Left kidney (tissue), 8 donors: ENCODE measurements at places on chromosomes 3 and 15.

DNA sequence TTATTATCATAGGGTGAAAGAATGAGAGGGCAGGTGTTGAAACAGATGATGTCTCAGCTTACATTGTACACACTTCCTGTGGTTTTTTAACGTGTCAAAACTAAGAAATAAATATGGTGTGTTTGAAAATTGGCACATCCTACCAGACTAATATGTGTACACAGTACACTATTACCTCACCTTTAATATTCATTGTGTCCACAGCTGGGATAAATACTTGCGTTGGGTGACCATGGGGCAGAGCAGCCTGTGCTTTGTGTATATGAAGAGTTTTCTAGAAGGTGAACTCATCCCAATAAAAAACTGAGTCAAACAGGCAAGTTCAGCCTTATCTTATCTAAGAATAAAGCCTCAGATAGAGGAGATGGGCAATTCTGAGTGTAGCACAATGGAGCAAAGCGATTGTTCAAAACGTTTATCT, 17.3 kb downstream of the SUCNR1 start:
- DNase-seq: no peak

- no peak for DNase-seq
Measured at GRCh38 chr3:52225452-52226228, at the start of gene TLR9. Gene TLR9 (minus strand): TSS chr3:52225645. CDS start chr3:52225529, 116 bp downstream.

- no peak for DNase-seq
Measured at GRCh38 chr3:66452303-66453011, 48.4 kb downstream of the LRIG1 start.

DNA sequence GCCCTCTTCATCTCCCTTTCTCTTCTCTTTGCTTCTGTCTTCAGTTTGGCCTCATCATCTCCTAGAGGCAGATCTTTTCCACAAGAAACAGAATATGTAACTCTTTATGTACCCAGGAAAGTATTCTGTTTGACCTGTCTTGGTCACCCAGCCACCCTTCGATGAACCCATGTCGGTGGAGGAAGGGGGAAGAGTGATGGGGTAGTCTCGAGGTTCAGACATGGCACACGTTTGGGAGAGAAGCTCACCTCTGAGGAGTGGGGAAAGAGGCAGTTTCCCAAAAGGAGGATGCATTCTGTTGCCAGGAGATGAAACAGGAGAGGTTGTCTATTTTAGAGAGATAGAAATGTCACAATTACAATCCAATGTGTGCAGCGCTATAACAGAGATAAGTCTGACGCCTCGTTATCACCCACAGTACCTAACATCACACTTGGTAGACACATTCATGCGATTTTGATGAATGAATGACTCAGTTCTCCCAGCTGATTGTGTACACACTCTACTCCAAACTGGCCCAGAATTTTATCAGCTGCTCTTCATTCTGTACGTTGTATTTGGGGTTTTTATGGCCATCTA, 722 bp upstream of the CCDC50 start:
- DNase-seq: no peak

DNA sequence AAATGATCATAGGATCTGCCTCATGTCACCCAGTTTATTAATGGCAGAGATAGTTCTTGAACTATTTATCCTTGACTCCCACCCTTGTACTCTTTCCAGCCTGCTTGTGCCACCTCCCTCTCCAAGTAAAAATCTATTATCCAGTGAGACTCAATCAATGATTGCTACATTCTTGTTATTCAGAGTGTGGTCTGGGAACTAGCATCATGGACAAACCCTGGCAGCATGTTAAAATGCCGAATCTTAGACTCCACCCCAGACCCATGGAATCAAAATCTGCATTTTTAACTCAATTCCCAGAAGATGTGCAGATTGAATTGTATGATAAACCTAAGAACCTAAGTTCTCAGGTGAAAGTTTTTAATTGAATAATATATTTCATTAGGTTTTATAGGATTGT, 34.7 kb upstream of the PYDC2 start:
- no peak for DNase-seq

GRCh38 chr15:100944244-100944895, 25.2 kb downstream of the LRRK1 start:
- no peak for DNase-seq
